ENCODE measurements at places on chromosomes 3 and 15. TPM values are rescaled to one million over a fixed set of nuclear protein-coding genes. Genes with fewer than 3 reads are reported as not detected.

Gene FOXP1
- total RNA-seq = 75.2 TPM

Gene APEH
- total RNA-seq = 92.1 TPM

Gene GRM2
- total RNA-seq = under 0.01 TPM

Gene AADACL2
- total RNA-seq = not detected

Gene CORO2B
- 1.3 TPM for total RNA-seq

Gene FAM107A
- 0.20 TPM for total RNA-seq

Gene APOD
- 2.4 TPM for total RNA-seq

Gene CDCP1
- total RNA-seq = under 0.01 TPM

Gene NECTIN3
- 33.3 TPM for total RNA-seq

Gene GNB5
- total RNA-seq = 39.1 TPM

Gene NR1I2
- total RNA-seq = not detected

Gene UQCRC1
- 249 TPM for total RNA-seq

- peak; percentile 81 for DNase-seq
Observed at GRCh38 chr3:45986303-45986982, 9.2 kb downstream of the FYCO1 start.

DNA sequence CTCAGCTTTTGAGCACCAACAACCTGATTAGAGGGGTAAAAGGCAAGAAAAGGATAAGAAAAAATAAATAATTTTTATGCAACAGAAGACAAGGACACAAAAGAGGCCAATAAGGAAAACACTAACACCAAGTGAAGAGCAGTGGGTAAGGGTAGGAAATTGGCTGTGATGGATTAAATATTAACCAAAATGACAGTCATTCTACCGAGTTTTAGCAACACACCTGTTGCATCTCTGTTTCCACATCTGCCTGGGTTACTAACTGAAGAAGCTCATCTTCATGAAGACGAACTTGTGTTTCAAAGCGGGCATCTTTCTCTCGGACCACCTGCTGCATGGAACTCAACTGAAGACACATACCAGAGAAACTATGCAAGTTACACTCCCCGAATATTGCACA lies 30.1 kb downstream of the GOLGB1 start:
- no peak for DNase-seq

DNA sequence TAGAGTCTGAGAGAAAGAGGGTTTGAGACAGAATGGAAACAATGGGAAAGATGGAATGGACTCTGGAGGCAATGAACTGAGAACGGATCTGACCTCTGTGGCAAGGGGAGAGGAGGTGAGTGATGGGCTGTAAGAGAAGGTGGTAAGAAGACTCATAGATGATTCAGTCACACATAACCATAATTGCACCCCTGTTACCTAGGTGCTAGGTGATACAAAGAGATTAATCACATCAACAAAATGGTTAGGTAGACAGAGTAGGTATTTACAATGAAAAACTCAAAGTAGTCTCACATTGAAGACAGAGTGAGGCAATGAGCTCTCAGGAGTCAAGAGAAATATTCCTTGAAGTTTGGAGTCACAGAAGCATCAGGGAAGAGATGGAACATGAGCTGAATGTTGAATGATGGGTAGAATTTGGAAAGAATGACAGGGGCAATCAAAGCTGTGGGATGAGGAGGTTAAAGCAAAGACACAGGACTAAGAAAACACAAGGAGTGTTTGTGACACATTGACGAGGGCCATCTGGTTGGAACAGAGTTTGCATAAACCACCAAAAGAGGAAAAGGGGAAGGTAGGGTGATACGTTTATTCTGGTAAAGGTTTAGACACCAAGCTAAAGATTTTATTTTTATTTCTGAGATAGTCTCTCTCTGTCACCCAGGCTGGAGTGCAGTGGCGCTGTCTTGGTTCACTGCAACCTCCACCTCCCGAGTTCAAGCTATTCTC lies 32.7 kb downstream of the MME start:
- no peak for DNase-seq

DNA sequence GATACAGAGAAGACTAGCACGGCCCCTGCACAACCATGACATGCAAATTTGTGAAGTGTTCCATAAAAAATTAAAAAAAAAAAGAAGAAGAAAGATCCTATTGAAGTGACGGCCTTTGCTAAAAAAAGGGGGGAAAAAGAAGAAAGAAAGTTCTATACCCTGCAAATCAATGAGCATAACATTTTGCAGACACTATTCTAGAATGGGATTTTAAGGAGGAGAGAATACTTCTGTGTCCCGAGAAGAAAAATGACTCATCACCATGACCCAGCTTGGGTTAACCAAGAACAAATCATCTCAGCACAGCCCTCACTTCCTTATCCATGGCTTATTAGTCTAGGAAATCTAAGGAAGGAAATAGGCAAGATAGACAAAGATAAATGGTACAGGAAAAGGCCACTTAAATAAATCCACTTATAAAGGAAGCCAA lies 7.4 kb upstream of the SH3BP5 start:
- DNase-seq = peak; percentile 89

GRCh38 chr3:42190701-42191442 lies 75.1 kb downstream of the CCK start:
- DNase-seq = peak; percentile 88

- DNase-seq = no peak
Observed at GRCh38 chr3:154781595-154781994, 298.5 kb upstream of the MME start.

DNA sequence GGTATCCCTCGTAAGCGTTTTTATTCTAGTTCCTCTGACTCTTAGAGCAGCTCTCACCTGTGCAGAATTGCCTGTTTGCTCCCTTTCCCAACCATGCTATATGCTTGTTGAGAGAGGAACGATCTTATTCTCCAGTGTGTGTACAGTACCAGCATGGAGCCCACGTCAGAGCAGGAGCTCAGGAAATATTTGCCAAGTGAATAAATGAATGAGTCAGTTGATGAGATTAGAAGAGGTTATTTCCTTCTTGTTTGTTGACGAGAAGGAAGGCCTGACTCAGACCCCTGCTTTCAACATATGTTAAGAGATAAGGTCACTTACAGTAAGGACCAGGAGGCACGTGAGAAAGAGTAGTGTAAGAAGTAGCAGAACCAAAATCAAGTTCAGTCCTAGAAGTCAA lies 106.3 kb upstream of the ABHD17C start:
- DNase-seq = peak; percentile 87

DNA sequence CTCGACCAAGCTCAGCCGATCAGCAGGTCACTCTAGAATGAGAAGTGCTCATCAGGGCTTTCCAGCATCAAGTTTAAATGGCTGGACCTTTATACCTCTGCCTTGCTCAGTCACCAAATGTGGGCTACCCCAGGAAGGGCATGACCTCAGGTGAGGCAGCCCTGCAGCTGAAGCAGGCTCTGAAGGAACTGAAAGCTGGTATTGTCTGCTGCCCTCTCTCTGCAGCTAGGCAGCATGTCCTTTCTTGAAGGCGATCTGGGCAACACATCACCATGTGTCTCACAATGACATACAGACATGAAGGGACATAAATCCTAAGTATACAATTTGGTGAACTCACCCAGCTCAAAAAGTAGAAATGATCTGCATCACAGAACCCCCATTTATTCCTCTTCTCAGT lies 38.7 kb upstream of the ARID3B start:
- DNase-seq = no peak

GRCh38 chr15:51680321-51680720 lies 982 bp upstream of the SCG3 start:
- no peak for DNase-seq

- DNase-seq = no peak
Observed at GRCh38 chr15:45943240-45943639, 308.4 kb downstream of the SQOR start.

- DNase-seq = peak; percentile 36
Observed at GRCh38 chr3:27253831-27254230, 115.4 kb downstream of the NEK10 start.

GRCh38 chr3:167930453-167930852 lies 165.3 kb downstream of the GOLIM4 start:
- no peak for DNase-seq

DNA sequence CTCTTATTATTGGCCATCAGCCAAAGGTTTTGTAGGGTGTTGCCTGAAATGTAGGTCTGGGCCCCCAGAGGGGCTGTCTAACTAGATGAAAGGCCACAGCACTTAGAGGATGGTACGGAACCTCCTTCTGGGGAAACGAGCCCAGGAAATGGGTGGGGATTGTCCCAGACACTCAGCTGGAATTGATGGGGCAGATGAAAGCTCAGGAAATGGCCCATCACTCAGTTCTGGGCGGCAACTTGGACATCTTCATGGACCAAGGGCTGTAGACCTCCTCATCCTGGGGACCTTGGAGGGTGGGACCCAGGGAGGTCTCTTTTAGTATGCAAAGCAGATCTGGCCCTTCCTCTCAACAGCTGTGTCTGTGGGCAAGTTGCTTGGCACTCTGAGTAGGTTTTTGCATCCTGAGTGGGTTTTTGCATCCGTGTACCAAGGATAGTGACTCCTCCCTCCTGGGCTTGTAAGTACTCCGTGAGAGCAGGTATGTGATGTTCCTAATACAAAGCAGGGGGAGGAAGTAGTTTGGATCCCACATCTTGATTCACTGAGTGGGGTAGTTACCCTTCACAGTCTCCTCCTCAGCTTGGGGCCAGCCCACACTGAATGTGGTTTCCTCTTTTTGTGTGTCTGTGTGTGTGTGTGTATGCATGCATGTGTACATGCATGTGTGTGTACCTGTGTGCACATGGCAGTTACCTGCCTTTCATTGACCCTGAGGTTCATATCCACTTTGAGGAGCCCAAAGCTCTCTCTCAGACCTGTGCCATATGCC lies 292.0 kb downstream of the RPLP1 start:
- DNase-seq = no peak

DNA sequence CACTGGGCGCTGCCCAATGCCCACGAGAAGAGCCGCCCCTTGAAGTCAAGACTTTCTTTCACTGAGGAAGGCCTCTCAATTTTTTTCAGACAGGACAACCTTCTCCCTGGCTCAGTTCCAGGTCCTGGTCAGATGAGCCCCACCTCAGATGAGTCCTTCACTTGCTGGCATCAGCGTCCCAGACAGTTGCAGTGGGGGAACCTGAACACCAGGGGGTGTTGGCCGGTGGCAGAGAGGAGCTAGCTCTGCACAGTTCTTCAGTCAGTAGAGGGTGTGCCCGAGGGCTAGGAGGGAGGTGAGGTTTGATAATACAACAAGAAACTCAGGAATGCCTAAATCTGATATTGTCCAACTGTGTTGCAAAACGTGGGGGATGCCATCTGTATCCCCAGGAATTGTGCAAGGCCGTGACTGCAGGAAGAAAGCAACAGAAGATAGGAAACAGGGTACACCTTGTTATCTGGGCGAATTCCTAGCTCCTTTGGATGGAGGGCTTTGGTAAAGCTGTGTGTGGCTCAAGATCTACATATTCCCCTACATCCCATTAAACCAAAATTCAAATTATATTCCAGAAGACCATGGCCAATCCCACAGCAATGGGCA lies 34.3 kb downstream of the CCR3 start:
- DNase-seq = peak; percentile 61

DNA sequence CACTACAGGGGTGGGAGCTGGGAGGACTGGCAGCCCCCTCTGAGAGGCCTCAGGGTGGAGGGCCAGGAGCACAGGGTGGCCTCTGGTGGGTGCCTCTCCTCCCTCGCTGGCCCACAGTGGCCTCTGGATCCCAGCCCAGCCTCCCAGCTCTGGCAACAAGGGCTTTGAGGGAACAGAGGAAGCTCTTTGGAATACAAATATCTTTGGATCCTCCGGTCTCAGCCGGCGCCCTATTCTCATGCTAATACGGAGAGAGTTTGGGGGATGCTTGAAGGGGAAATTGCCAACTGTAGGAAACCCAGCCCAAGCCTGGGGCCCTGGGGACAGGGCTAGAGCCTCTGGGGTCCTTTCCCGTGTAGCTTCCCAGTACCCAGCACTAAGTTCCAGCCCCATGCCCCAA lies 33.4 kb upstream of the INSYN1 start:
- DNase-seq = no peak

DNA sequence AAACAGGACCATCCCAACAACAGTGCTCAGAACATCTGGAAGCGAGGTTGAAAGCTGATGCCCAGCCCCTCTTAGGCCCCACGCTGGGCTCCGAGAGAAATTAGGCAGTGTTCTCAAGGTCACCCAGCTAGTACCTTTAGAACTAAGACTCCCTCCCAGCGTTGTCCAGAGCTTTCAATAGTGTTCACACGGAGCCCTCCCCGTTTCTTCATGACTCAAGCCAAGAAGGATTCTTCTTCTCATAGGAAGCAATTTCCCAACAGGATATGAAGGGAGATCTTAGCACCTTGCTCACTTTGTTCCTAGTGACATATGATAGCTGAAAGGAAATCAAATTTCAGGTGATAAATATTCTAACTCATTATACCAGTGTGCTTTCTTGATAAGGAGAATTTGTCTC lies 244.2 kb upstream of the ST8SIA2 start:
- DNase-seq = no peak

DNA sequence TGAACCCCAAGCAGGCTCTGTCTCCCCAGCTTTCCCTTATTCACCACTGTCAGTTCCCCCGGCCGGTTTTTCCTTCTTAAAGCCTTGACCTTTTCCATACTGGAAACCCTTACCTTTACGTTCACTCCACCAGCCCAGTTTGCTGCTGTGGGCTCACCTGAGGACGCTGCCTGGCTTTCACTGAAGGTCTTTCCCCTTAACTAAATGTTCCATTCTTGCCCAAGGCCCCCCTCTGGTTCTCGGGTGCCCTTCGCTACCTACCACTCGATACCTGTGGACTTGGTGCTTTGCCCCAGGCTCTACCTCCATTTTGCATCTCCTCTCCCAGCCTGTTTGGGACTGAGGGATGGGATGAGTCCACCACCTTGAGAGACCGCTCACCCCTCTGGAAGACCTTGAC lies 851 bp downstream of the AP2M1 start:
- DNase-seq = no peak

- peak; percentile 71 for DNase-seq
Observed at GRCh38 chr15:37880009-37880834, 54.2 kb upstream of the TMCO5A start.

GRCh38 chr3:139554628-139555027 lies 15.1 kb upstream of the RBP1 start:
- DNase-seq = no peak

DNA sequence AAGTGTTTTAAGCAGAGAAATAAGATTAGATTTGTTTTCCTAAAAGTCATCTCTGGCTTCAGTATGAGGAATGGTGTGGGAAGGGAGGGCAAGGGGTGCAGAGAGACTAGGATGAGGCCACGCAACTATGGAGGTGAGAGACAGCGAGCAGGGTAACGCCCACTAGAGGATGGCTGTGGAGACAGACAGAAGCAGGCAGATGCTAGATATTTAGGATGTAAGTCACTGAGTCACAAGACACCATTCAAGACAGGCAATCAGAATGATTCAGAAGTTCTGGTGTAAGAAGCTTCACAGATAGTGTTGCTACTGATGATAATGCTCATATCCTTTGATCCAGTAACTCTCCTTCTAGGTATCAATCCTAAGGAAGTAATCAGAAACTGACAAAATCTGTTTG lies 19.1 kb downstream of the HSPBAP1 start:
- no peak for DNase-seq

GRCh38 chr15:64216730-64217428 lies 54.1 kb upstream of the PPIB start:
- peak; percentile 2 for DNase-seq

DNA sequence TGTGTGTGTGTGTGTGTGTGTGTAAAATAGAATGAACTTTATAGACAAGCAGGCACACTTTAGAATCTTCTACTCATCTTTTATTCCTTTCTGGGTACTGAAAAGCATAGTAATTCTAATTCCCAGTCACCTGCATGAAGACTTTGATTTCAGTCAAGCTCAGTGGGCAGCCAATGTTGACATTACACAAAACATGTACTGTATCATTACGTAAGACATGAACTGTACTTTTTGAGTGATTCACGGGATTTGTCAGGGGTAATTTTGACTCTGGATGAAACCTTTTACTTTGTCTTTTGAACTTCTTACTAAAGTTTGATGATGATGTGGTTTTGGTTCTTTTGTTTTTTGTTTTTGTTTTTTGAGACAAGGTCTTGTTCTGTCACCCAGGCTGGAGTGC lies 38.8 kb downstream of the PTPRG start:
- DNase-seq = no peak

- no peak for DNase-seq
Observed at GRCh38 chr3:184804801-184805200, 7.2 kb upstream of the VPS8 start.

All from lung microvascular endothelial cell (primary cell).